Spinal cord (tissue), 10 donors: ENCODE measurements at places on chromosomes 7 and 10. TPM values are rescaled to one million over a fixed set of nuclear protein-coding genes. Genes with fewer than 3 reads are reported as not detected.

The DNMBP gene
- polyA plus RNA-seq, result 14.0 TPM

- H3K4me3 ChIP-seq, result peak overlapping the region; percentile 79
- DNase-seq, result no peak
- peaks cover 3% of the 10 kb centered on the region for H3K4me1 ChIP-seq
- peak overlapping the region; percentile 78 for H3K27ac ChIP-seq
- H3K27me3 ChIP-seq, result no peaks in the 10 kb centered on the region
- peaks cover 15% of the 10 kb centered on the region for H3K36me3 ChIP-seq
Observed at GRCh38 chr10:123009105-123009820, 457 bp downstream of the ACADSB start.

The SEC31B gene
- polyA plus RNA-seq, result 23.1 TPM

The ANKRD7 gene
- polyA plus RNA-seq, result 0.98 TPM

GRCh38 chr10:125091891-125092290, 68.5 kb downstream of the CTBP2 start:
- no peak overlapping the region for H3K27ac ChIP-seq
- no peaks in the 10 kb centered on the region for H3K27me3 ChIP-seq
- H3K36me3 ChIP-seq, result peaks cover 20% of the 10 kb centered on the region
- DNase-seq, result no peak
- peaks cover 50% of the 10 kb centered on the region for H3K4me1 ChIP-seq
- no peak overlapping the region for H3K4me3 ChIP-seq

- no peak for DNase-seq
- no peak overlapping the region for H3K4me3 ChIP-seq
- no peaks in the 10 kb centered on the region for H3K36me3 ChIP-seq
- H3K4me1 ChIP-seq, result peaks cover 6% of the 10 kb centered on the region
- H3K27ac ChIP-seq, result no peak overlapping the region
- H3K27me3 ChIP-seq, result no peaks in the 10 kb centered on the region
Observed at GRCh38 chr10:47178537-47179290, 121.3 kb upstream of the GDF10 start.

GRCh38 chr10:112203328-112204076, 19.9 kb upstream of the GPAM start:
- no peaks in the 10 kb centered on the region for H3K27me3 ChIP-seq
- no peaks in the 10 kb centered on the region for H3K4me1 ChIP-seq
- no peak for DNase-seq
- H3K4me3 ChIP-seq, result no peak overlapping the region

DNA sequence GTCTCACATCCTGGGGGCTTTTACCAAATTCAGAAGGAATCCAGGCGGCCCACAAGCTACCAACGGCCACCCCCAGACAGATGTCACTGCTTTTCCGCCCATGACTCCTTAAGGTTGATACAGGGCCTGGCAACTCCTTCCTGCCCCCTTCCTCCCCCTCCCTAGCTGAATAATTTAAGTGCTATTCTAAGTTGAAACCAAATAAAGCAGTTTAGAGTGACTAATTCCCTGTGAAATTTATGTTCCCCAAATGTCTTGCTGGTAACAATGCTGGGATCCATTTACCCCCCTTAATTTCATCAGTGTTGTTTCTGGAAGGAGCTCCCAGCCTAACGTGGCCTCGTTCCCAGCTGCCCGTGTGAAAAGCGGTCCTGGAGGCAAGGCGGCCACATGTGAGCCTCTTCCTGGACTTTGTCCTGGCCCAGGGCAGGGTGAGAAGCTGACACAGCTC, 109.6 kb downstream of the TMEM130 start:
- H3K36me3 ChIP-seq, result no peaks in the 10 kb centered on the region
- peaks cover 10% of the 10 kb centered on the region for H3K4me1 ChIP-seq
- peak; percentile 30 for DNase-seq

- H3K4me3 ChIP-seq, result peak within 1 kb of the TSS; percentile 53
- no peak for DNase-seq
- H3K27ac ChIP-seq, result no peak within 1 kb of the TSS
Observed at GRCh38 chr10:69801434-69802315, at the start of gene COL13A1. COL13A1 (plus strand) TSS chr10:69801906; CDS start chr10:69802424, 518 bp downstream.

The PNLIP gene
- polyA plus RNA-seq, result 0.57 TPM

The ZNF804B gene
- polyA plus RNA-seq, result 0.96 TPM

- H3K4me1 ChIP-seq, result peaks cover 44% of the 10 kb centered on the region
- no peak overlapping the region for H3K4me3 ChIP-seq
- no peak overlapping the region for H3K27ac ChIP-seq
- no peaks in the 10 kb centered on the region for H3K36me3 ChIP-seq
- peaks cover 75% of the 10 kb centered on the region for H3K27me3 ChIP-seq
Observed at GRCh38 chr7:155813546-155814315, 1.5 kb upstream of the SHH start.

The ADO gene
- polyA plus RNA-seq, result 40.6 TPM

- no peaks in the 10 kb centered on the region for H3K36me3 ChIP-seq
- H3K27ac ChIP-seq, result no peak overlapping the region
- H3K27me3 ChIP-seq, result no peaks in the 10 kb centered on the region
- H3K4me3 ChIP-seq, result no peak overlapping the region
Observed at GRCh38 chr7:79968077-79968648, 166.5 kb upstream of the GNAI1 start.

The ST8SIA6 gene
- polyA plus RNA-seq, result 9.2 TPM

The GHRHR gene
- polyA plus RNA-seq, result 5.2 TPM

The FANK1 gene
- polyA plus RNA-seq, result 10.9 TPM
